Stimulated activated CD8-positive, alpha-beta memory T cell treated with anti-CD3 and anti-CD28 coated beads, Interleukin-15, amount 100 ng/mL, for 48 hours (primary cell): ENCODE measurements at places on chromosomes 13 and 19.

DNA sequence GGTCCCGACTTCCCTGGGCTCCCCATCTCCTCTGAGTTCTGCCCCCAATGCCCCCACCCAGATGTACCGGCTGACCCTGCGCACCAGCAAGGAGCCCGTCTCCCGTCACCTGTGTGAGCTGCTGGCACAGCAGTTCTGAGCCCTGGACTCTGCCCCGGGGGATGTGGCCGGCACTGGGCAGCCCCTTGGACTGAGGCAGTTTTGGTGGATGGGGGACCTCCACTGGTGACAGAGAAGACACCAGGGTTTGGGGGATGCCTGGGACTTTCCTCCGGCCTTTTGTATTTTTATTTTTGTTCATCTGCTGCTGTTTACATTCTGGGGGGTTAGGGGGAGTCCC is 6.5 kb downstream of the FUZ start:
- no peak for DNase-seq

- DNase-seq, result no peak
These were observed 161.6 kb downstream of the FLT1 start for GRCh38 chr13:28333204-28333881.

DNA sequence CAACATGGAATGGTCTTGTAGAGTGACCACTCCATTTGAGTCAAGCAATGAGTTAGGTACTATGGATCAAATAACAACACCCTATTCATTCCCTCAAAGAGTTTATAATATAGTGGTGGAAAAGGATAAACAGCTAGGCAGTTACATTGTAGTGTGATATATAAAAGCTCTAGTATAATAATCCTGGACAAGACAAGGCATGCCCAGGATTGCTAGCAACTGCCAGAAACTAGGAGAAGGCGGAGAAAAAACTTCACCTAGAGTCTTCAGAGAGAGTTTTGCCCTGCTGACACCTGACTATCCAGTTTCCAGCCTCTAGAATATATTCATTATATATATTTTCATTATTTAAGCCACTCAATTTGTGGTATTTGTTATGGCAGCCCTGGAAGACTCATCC is 530.6 kb downstream of the KLF12 start:
- DNase-seq, result no peak

GRCh38 chr19:57437931-57438330 is 2.8 kb downstream of the ZNF749 start:
- no peak for DNase-seq

GRCh38 chr19:18147396-18147795 is 5.6 kb upstream of the PIK3R2 start:
- DNase-seq, result no peak

- no peak for DNase-seq
These were observed 55.7 kb downstream of the KLF2 start for GRCh38 chr19:16380314-16380695.

DNA sequence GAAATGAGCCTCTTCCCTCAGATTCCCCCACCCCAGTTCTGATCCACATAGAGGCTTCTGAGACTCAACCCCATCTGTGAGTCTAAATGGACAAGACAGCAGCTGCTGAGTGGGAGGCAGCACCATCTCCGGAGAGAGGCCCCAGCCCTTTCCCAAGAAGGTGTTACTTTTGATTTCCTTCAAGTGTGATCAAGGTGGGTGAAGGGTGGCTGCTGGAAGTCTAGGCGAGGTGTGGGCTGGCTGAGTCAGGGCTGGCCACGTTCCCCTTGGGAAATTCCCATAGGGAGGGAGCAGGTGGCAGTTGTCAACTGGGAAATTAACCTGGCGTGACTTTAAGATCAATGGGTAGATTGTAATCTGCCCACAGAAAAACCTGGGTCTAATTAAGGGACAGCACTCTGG is 148.0 kb downstream of the FOXO1 start:
- peak; percentile 67 for DNase-seq

GRCh38 chr19:49895566-49896297 is 955 bp downstream of the IL4I1 start:
- peak; percentile 66 for DNase-seq

- DNase-seq, result no peak
These were observed 7.8 kb upstream of the OLFM4 start for GRCh38 chr13:53020764-53021335.

DNA sequence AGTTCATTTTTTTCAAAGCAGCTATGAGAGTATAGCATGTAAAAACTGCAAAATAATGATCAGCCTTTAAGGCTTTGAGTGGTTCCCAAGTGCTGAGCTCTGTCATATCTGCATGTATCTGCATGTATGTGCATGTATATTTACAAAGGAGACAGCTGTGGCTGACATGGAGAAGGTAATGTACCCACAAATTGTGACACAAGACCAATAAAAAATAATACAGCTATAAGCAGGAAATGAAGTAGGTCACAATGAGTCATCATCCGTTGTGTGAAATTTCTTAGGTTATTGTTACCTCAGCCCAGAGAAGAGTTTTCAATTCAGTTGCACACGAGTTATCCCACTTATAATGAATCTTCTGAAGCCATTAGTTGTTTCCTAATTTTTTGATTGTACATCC is 60.9 kb upstream of the MED4 start:
- DNase-seq, result no peak

DNA sequence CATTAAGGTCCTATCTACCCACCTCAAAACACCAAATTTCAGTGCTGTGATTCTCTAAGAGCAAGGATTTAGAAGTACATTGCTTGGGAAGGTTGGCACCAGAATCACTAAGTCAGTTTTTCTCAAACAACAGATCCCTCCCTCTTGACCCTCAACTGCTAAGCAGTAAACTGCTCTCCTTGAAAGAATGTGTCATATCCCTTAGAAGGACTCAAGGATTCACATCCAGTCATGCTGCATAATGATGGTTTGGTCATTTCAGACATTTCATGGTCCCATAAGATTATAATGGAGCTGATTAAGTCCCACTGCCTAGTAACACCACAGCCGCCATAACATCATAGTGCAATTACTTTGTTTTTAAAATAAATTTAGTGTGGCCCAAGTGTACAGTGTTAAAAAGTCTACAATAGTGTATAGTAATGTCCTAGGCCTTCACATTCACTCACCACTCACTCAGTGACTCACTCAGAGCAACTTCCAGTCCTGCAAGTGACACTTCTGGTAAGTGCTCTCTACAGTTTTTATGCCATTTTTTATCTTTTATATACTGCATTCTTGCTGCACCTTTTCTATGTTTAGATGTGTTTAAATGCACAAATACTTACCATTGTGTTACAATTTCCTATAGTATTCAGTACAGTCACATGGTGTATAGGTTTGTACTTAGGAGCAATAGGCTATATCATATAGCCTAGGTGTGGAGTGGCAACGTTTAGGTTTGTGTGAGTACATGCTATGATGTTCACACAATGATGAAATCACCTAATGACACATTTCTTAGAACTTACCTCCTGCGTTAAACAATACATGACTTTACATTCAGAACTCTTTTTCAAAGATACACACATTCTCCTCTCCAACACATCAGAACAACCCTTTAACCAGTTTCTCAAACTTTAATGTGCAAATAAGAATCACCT is 15.7 kb upstream of the CCDC169 start:
- no peak for DNase-seq

DNA sequence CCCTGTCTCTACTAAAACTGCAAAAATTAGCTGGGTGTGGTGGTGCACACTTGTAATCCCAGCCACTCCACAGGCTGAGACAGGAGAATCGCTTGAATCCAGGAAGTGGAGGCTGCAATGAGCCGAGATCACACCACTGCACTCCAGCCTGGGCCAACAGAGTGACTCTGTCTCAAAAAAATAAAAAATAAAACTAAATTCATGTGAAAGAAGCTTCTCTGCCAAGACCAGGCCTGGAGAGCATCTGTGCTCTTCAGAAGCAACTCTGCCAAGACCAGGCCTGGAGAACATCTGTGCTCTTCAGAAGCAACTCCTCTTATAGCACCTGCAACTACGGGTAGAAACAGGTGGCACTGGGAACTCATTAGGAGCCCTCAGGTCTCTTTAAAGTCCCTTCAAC is 37.7 kb downstream of the CRYL1 start:
- DNase-seq, result no peak

DNA sequence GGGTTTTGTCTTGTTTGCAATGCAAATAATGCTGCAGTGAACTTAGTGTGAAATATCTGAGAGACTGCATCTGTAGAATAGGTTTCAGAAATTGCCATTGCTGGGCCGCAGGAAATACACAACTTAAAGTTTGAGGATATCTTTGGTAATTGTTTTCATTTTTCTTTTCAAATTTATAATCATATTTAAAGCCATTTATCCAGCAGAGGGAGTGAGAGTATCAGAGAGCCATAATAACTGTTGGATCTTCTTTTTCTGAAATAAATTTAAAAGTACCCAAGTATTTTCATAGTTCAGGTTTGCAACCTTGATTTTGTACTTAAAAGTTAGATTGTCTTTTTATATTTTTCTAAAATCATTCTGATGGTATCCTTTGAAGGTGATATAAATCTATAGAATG is 99.4 kb downstream of the ZMYM2 start:
- DNase-seq, result no peak

GRCh38 chr19:45469945-45470761 is 2.4 kb downstream of the FOSB start:
- DNase-seq, result no peak

GRCh38 chr19:45668342-45668871 is 386 bp downstream of the GIPR start:
- DNase-seq, result no peak

DNA sequence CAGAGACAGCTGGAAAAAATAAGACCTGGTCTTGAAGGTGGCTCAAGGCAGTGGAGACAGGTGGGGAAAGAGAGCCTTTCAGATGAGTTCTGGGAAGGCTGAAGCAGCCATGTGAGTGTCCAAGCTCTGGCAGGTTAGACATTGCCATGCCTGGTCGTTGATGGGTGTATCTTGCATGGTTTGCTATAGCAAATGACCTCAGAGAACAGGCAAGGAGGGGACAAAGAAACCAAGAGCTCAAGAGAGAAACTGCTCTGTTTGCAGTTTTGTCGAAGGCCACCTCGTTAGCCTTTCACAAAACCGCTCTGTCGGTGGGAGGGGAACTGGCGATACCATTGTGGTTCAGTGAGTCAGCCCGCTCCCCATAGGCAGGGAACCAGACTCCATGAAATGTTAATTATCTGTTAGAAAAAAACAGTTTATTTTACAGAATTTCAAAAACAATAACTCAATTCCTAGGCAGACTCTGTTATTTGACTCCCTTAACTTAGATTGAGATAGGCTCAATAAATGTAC is 82.8 kb upstream of the ARGLU1 start:
- no peak for DNase-seq

GRCh38 chr19:29006057-29006735 is 206.8 kb downstream of the UQCRFS1 start:
- DNase-seq, result no peak

GRCh38 chr13:48487968-48488367 is 44.9 kb downstream of the RCBTB2 start:
- no peak for DNase-seq

DNA sequence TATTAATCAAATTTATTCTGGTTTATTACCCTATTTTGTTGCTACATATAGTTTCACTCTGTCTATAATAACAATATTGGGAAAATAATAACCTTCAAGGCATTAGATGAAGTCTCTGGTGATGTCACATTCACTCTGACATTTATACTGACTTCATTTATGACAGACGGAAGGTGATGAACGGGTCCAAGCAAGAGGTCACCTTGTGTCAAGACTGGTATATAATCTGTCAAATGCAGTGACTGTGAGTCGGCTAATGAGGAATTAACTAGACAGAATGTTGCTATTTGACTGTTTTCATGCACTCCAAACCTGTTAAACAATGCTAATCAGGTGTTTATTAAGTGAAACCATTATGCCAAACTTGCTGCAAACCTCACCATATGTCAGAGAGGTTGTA is 800.5 kb upstream of the KLHL1 start:
- DNase-seq, result no peak

DNA sequence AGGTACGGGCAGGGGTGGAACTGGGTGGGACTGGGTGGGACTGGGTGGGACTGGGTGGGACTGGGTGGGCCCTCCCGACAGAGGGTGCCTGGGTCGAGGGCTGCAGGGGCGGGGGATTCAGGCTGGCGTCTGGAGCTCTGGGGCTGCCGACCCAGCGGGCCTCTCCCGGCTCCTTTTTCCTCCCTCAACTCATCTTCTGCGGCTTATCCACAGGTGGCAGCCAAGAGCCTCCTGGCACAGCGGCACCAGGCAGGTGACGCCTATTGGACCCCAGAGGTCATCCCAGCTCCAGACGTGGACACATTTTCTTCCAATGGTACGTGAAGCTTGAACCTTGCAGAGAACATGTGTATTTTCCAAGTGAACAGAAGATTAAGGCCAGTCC is 533 bp downstream of the ZNF544 start:
- peak; percentile 7 for DNase-seq

- DNase-seq, result no peak
These were observed 21.0 kb upstream of the TSHZ3 start for GRCh38 chr19:31370216-31370615.

DNA sequence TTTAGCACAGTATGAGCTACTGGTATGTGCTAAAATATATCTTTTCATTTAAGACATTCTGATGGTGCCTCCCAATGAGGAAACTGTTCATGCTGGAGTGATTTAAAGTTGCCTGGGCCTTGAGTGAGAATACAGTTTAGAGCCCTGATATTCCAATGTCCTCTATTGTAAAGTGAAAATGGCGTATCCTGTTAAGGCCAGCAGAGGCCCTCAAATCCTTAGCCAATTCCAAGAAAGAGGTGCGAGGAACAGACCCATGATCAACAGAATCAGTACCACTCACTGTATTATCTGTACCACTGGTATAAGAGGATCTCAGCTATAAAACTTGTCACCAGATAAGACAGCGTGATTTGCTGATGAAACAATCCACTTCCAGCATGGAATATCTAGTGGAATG is 273.1 kb upstream of the SLITRK5 start:
- no peak for DNase-seq

DNA sequence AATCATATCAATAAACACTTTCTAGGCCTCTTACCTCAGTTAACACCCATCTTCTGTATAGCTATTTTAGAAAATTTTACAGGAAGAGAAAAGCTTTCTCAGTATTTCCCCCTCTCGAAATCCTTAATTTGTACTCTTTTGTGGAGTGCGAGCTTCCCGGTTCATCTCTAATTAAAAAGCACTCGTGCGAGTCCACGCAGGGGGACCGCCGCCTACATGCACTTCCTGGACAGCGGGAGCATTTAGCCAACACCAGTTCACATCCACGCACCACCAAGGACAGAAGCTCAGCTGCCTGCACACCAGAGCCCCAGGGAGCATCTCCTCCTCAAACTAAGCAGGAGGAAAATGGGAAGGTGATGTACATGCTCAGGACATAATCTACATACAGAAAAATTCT is 60.0 kb downstream of the RASA3 start:
- no peak for DNase-seq

DNA sequence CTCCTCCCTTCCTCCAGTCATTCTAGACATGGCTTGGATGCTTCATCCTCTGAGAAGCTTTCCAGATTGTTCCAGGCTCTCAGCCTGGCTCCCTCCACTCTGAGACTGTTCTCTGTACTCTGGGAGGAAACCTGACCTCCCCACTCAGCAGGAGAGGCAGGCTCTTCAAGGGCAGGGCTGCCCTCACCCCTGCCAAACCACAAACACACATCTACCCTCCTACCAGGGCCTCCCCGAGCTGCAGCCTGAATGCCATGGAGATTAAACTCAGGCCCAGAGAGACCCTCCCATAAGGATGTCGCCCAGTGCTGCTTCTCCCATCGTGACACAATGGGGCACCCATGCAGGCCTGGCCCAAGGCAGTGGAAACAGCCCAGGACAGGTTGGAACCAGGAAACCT is 16.2 kb downstream of the NUMBL start:
- DNase-seq, result no peak
